ENCODE measurements at places on chromosomes 16 and 17.

DNA sequence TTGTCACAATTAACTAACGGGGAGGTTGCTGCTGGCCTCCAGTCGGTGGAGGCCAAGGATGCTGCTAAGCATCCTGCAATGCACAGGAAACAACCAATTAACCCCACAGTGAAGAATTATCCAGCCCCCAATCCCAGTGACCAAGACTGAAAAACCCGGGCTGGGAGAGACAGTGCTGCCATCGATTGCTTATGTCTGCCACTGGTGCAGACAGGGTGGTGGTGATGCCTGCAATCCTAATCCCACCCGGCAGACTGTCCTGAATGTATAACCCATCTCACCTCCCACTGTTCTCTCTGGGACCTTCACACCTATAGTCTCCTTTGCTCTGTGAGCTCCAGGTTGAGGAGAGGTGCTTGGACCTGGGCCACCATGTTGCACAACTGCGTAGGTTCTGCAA lies 42.3 kb upstream of the KLHDC4 start:
- no peak for DNase-seq

GRCh38 chr16:81401035-81401950 lies 43.3 kb upstream of the CMIP start:
- DNase-seq = peak; percentile 41

DNA sequence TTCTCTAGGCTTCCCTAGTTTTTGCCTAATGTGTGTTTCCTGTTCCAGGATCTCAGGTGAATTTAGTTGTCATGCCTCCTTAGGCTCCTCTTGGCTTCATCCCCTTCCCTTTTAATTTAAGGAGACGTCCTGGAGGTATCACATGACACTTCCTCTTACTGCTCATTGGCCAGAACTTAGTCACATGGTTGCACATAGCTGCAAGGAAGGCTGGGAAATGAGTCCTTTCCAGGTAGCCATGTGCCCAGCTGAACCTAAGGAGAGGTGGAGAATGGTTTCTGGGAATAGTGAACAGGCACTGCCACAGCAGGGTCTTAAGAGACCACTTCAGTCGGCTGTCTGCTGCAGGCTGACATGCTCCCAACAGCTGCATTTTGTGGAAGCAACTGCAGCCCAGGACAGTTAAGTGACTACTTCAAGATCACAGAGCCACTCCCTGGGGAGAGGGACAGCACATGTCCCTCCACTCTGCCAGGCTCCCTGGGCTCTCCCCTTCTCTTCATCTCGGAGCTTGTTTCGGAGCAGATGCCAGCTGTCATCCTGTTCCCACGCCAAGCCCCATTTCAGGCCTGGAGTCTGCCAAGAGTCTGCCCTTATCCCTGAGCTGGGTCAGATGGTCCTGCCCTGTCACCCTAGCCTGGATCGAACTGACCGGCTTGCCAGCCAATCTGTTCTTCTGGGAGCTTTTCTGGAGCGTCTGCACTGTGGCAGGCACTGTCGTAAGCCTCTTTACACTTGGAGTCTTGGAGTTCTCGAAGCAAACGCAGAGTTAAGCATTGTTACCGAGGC lies 81.4 kb upstream of the FOXF1 start:
- no peak for DNase-seq

DNA sequence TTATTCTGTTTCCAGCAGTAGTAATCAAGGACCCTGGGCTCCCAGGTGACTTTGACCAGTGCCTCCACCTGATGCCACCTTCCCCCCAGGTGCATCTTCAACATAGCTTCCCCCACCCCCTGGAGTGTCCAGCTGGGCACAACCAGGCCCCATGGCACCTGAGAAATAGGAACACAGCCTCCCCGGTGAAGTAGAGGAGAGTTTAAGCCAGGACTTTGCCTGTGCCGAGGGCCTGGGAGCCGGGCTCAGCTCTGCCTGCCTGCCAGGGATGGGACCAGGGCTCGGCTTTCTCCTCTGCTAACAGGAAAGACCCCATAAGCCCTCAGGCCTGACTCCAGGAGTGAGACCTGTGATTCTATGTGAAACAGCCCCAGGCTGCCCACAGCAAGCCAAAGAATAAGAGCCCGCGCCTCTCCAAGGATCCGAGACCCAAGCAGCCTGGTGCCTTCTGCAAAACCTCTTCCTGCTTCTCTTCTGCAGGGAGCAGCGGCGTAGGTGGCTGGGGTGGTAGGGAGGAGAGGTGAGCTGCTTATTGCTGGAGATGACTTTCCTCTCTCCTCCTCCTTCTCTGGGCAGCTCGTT lies 16.4 kb upstream of the RBFOX3 start:
- DNase-seq = no peak

GRCh38 chr17:13510062-13510461 lies 91.7 kb downstream of the HS3ST3A1 start:
- no peak for DNase-seq

DNA sequence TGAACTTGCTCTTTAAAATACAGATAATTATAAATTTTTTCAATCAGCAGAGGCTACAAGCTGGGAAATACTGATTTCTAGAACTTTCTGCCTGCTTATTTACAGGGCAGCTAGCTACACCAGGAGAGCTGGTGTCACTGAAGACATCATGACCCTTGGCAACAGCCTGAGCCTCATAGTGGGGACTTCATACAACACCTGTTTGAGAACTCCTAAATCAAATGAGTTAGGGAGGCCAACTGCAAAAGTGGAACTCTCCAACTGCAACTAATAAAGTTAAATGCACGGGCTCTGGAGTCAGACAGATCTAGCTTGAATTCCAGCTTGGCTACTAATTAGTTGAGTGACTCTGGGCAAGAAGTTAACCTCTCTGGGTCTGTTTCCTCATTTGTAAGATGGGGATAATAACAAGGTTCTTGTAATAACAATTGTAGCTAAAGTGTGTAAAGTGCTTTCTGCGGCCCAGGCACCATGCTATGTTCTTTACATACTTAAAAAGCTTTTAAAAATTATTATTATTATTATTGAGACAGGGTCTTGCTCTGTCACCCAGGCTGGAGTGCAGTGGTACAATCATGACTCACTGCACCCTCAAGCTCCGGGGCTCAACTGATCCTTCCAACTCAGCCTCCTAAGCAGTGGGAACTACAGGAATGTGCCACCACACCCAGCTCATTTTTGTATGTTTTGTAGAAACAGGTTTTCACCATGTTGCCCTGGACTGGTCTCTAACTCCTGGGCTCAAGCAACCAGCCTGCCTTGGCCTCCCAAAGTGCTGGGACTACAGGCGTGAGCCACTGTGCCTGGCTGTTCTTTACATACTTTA lies 33.4 kb downstream of the VAC14 start:
- DNase-seq = no peak

DNA sequence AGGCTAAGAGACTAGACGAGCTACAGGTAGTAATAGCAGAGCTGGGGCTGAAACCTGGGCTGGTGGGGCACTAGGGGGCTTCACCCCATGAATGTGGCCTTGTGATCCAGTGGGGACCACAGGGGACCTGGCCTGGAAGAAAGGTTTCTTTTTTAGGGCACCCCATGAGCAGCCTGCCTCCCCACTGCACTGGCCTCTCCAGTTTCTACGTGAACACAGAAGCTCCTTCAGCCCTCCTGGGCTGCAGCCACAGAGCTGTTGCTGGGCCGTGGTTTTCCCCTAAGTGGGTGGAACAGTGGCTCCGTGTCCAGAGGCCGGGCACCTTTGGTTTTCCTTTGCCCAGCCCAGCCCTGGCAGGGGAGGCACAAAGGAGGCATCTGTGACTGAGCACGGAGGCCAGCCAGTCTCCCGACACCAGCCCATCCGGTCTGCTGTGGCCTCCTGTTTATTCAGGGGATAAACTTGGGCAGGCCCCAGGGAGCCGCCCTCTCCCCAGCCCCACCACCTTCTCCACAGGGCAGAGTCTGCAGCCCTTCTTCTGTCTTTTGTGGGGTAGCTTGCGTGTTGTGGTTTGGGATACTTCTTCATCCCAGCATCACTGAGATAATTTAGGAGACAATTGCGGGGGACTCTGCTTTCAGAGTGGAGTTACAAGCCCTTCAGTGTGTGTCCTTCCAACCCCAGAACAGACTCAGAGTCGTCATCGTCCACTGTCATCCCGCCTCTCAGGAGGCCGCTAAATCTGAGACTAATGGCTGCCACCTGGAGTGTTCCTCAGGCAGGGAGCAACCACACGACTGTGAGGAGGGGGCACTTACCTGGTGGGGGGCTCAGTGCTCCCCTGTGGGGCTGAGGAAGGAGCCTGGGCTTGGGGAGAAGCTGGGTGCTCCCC lies 85.3 kb downstream of the RAB11FIP4 start:
- no peak for DNase-seq

DNA sequence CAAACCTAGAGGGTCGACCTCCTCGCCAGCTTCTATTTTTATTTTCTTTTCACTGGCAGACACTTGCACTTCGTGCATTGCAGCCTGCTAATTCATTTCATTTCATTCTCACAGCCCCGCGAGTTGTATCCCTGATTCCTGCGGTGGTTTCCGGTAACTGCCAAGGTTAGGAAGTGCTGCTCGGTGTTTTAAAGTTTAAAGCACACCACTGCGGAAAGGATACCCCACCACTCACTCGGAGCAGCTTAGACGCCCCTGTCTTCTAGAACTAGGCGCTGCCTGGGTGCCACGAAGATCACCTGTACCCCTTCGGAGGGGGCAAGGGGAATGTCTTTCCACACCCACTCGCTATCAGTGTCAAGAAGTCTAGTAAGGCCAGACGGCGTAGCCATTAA lies 509 bp downstream of the CNEP1R1 start:
- DNase-seq = no peak

- no peak for DNase-seq
These were observed 46.8 kb downstream of the TIMM22 start for GRCh38 chr17:1043601-1044251.

DNA sequence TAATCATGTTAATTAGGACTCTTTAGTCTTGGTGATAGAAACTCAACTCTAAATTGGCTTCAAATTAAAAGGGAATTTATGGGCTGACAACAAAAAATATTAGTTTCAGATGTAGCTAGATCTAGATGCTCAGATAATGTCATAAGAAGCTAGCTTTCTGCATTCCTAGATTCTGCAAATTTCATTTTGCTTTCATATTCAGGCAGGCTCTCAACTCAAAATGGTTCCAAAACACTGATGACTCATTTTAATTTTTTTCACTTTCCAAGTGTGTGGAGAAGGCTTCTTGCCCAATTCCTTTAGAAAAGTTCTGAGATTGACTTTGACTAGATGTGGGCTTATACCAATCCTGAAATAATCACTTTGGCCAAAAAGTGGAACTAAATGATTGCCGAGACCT lies 236.7 kb upstream of the GOT2 start:
- DNase-seq = peak; percentile 23

DNA sequence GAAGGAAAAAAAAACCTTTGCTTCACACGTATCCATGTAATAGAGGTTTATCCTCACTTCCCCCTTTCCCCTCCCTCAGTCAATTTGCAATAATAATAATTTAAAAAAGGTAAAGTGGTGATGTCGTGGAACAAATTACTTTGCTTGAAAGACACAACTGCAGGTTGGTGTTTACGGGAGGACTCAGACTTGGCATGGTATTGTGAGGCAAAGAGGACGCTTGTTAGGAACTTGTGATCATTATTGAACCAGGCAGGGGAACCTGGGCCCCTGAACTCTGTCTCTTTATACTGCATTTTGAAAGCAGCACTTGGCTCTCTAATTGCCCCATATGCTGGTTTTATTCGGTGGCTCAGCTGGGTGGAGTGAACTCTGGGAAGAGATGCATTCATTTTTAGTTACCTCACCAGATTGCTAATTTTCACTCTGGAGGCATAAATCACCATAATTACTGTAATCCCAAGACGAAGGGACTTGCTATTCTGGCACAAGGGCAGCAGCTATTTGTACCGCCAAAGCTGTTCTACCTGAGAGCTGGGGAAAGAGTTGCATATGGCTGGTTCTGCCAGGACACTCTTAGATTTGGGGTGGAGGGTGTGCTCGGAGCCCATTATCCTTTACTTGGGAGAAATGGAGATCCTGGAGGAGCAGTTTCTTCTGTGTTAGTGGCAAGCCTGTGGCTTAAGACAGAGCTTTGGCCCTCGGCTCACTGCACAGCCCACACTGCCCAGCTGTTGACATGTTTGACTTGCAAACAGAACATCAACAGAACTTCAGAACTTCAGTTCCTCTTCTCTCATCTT lies 5.7 kb upstream of the DHX8 start:
- no peak for DNase-seq

- no peak for DNase-seq
These were observed 90.5 kb downstream of the TNFRSF13B start for GRCh38 chr17:16881239-16881924.

DNA sequence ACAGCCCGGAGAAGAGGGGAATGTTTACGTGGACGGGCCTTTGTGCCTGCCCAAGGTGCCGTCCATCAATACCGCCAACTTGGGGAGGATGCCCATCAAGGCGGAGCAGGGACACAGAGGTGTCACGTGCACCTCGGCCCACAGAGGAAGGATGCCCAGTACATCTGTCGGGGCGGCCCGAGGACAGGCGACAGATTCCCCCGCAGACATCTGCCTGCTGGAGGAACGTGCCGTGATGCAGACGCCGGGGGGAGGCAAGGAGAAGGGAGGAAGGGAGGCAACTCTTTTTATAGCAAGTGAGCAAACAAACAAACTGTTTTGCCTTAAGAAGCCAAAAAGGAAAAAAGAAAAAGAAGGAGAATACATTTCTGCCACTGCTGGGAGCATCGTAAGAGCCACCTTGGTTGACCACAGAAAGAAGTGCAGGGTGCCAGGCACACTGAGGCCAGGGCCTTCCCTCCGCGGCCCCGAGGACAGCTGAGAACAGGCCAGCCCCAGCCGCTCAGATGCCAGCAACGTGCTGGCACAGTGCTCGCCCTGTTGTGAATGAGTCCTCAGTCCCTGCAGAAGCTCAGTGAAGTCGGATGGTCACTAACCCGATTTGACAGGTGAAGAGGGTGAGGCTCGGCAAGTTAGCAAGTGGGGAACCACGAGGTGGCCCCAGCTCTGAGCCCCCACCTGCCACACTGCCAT lies 146.4 kb downstream of the RBFOX3 start:
- no peak for DNase-seq

DNA sequence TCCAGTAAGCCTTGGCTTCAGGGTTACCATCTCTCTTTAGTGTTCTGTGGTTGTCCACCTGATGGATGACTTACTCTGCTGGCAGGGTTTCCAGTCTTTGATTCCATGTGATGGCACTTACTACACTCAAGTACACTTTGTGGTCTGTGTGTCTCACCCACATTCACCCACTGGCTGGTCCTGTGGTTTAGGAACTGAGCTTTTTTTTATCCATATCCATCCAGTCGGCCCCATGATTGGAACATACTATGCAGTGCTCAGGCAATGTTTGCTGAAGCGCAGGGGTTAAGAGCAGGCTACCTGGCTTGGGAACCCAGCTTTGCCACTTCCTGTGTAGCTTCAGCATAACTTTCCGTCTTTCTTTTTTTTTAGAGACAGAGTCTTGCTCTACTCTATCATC lies 2.8 kb upstream of the FUS start:
- DNase-seq = no peak

- DNase-seq = no peak
These were observed 61.0 kb upstream of the LGALS9 start for GRCh38 chr17:27569884-27570577.

All from BJ (cell line).